ENCODE measurements at places on chromosomes 7 and 10.
A peak's percentile ranks its signal among the peaks of the same experiment; 100 is the strongest.

DNA sequence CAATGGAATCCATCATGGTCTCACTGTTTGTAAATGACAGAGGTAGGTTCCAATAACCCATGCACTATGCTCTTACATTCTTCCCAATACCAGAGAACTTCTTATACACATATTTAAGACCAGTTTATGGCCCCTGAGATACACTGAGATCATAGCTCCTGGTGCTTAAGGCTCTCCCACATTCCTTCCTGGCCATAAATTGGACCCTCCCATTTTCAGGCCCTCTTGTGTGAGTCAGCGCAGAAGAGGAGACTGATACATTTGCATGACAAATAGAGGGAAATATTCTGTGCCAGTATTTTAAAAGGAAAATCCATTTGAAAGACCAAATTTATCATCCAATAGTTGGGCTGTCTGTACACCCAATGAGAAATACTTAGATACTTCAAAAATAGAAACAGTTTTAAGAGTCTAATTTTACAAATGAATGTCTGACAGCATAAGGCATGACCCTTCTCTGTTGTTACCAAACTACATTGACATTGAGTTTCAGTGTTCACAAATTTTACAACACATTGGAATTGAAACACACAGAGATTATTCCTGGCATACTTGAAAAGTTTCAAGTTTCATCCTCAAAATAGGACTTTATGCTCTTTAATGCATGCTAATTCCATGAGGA, 35.3 kb downstream of the SLC16A9 start:
- DNase-seq, result no peak

DNA sequence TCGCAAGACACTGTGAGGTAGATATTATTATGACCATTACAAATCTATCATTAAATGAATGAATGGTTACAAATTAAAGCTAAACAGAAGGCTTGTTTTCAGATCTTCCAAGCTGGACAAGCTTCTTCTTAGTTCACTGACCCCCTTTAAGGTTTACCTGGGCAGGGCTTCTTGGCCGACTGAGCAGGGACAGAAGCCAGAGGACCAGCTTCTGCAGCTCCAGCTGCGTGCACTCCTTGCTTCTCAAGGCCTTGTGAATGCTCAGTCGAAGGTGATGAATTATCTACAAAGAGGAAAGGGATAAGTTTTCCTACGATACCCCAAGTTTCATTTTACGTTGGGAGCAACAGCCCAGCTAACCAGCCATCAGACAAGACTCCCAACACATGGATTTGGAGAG, 9.3 kb downstream of the ZC3HAV1L start:
- DNase-seq, result peak; percentile 3

- no peak for DNase-seq
Measured at GRCh38 chr7:15087771-15088170, 185.2 kb upstream of the DGKB start.

- DNase-seq, result no peak
Measured at GRCh38 chr7:70634610-70635068, 497.3 kb upstream of the GALNT17 start.

- DNase-seq, result no peak
Measured at GRCh38 chr7:71630516-71630915, 498.6 kb downstream of the GALNT17 start.

- peak; percentile 87 for DNase-seq
Measured at GRCh38 chr7:157337316-157338149, 729 bp downstream of the DNAJB6 start.

DNA sequence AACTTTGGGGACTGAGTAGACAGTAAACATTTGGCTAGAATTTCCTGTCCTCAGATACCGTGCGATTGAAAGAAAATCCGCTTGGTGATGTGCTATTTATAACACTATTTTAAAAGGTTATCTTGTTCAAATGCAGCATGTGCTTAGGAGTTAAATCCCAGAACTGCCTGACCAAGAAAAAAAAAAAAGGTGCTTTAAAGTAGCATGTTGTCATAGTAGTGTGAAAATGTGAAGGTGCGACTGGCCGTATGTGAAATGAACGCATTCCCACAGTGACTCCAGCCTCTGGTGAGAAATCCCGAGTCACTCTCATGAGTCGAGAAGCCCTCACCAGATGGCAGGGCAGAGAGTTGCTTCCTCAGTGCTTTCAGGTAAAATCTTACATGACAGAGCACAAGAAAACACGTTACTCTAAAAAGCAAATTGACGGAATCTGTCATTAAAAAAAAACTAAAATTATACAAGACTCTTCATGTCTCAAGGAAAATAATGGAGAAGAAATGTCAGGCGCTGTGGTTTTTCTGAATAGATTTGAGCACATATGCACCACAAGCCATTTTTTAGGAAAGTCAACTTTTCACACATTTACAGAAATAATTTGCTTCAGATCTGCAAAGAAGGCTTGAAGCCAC, 18.4 kb upstream of the KLF6 start:
- no peak for DNase-seq

GRCh38 chr10:70903262-70903921, 15.0 kb upstream of the PCBD1 start:
- peak; percentile 73 for DNase-seq

GRCh38 chr10:14328881-14329672, 1.6 kb downstream of the FRMD4A start:
- no peak for DNase-seq

GRCh38 chr10:34124522-34125035, 690.5 kb downstream of the PARD3 start:
- no peak for DNase-seq

GRCh38 chr10:132264966-132265889, 42.5 kb downstream of the STK32C start:
- DNase-seq, result no peak

DNA sequence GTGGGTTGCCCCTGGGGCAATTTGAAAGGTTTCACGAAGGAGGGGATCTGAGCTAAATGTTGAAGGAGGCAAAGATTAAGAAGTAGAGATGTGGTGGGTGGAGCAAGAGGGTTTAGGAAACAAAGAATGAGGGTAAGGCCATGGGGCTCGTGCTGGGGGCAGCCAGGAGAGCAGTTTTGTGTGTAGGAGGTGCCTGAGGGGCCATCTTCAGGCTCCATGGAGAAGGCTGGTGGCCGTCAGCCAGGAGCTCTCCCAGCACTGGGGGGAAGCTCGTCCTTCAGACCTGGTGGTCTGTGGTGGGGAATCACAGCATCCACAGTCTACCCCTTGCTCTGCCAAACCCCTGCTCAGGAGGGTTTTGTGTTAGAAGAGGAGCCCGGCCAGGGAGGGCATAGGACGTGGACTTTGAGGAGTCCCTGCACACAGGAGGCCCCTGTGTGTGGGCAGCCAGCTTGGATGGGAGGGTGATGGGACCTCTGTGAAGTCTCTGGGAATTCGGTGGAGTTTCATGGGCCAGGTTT, 11.8 kb upstream of the CXCL12 start:
- DNase-seq, result no peak

GRCh38 chr7:20030417-20030816, 186.8 kb downstream of the MACC1 start:
- DNase-seq, result no peak

DNA sequence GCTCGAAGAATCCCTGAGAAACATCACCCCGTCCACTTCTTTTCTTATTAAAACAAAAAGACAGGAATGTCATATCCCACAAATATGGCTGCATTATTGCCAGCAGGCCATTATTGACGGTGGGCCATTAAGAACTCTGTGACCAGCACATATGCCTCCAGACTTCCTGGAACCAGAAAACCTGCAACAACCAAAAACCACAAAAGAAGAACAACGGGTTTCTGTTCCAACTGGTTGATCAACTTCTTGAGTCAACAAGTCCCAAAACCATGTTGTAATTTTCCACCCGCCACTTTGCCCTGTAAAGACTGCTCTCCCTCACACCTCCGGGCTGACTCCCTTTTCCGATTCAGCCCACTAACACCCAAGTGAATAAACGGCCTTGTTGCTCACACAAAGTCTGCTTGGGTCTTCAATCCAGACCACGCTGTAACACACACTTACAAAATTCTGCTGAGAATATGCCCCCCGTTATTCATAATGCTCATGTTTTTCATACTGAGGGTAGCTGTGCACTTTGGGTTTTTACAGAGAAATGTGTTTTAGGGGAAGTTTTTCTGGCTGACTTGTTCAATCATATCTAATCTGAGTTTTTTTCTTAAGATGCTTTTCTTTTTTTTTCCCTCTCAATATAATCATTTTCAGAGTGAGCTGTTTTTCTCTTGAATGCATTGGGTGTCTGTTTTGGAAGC, 20.7 kb downstream of the ZNF107 start:
- peak; percentile 58 for DNase-seq

DNA sequence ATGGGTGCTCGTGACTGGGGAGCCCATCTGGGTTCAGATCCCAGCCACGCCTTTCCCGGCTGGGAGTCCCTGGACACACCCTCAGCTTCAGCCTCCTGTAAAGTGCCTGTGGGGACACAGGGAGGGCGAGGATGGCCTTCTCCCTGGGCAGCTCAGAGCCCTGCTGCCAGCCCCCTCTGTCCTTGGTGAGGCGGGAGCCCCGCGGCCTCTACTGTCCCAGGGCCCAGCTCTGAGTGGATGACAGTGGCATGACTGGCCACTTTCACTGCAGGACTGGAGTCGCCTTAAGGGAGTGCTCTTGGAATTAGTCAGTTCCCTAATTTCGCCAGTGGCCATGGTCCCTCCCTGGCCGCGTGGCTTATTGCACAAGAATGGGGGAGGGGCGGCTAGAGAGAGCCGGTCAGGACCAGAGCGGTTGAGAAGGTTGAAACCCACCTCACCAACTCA, 4.6 kb downstream of the BRI3 start:
- no peak for DNase-seq

DNA sequence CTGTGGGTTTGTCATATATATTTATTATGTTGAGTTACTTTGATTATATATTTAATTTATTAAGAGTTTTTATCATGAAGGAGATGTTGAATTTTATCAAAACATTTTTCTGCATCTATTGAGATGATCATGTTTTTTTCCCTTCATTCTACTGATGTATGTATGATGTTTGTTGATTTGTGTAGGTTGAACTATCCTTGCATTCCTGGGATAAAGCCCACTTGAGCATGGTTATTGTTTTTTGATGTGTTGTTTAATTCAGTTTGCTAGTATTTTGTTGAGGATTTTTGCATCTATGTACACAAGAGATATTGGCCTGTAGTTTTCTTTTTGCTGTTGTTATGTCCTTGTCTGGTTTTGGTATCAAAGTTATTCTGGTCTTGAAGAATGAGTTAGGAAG, 31.1 kb downstream of the SCART1 start:
- no peak for DNase-seq

DNA sequence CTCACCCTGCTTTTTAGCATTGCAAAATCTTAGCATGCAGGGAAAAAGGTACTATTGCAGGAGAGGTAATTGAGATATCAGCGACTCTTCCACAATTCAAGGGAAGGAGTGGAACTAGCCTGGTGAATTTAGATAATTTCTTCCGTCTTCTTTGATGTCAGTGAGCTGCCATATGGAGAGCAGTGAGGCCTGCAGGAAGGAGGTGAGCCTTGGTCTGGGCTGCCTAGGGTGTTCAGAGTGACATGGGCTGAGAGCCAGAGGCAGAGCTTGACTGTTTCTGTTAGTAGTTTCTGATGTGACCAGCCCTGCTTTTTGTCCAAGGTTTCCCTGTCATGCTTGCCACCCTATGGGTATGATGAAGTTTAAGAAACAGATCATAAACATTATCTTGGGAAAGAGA, 28.6 kb downstream of the KAT6B start:
- no peak for DNase-seq

GRCh38 chr10:68955355-68955831, 577 bp upstream of the DDX21 start:
- DNase-seq, result peak; percentile 64

GRCh38 chr7:115145512-115145911, 223.6 kb downstream of the MDFIC start:
- no peak for DNase-seq

GRCh38 chr7:87926581-87927461, 7.2 kb upstream of the ADAM22 start:
- DNase-seq, result no peak

DNA sequence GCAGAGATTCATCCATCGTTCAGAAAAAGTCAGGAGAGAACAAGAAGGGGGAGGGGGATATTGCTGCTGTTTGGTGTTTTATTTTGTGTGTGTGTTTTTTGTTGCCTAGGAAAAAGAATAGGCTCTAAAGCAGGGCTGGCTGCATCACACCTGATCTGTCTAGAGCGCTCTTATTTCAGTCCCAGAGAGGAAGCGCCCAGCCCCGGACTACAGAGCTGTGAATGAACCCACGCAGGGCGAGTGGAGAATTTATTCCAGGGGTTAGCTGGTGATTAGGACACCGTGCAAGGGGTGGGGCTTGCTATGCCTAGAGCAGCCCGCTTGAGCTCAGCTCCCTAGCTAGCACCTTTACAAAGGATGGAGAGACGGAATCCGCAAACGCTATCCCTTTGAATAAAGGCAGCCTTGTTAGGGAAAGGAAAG, 621 bp upstream of the FAM13C start:
- DNase-seq, result no peak

DNA sequence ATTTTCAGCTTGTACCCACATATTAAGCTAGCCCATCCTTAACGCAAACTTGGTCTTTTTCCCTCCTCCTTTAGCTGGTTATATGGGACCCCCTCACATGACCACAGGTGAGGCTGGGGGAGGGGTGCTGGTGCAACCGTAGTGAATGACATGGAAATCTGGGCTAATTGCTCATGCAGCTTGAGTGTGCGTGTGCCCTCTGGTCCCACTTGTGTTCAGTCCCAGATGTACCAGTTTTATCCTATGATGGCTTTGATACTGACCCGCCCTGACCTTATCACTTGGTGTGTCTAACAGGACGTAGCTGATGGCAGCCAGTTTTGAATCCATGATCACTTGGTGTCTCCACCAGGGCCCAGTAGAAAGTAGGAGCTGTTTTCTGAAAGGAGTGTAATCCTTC, 5.1 kb upstream of the ZC3HAV1 start:
- DNase-seq, result no peak

DNA sequence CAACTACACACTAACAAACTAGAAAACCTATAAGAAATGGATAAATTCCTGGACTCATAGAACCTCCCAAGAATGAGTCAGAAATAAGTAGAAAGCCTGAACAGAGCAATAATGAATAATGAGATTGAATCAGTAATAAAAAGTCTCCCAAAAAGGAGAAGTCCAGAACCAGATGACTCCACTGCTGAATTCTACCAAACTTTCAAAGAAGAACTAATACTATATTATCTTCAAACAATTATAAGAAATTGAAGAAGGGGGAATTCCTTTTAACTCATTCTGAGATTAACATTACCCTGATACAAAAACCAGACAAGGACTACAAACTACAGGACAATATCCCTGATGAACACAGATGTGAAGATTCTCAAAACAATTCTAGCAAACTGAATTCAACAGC, 47.8 kb upstream of the CDK6 start:
- DNase-seq, result no peak

- no peak for DNase-seq
Measured at GRCh38 chr10:63464402-63465292, 1.1 kb downstream of the JMJD1C start.

Measured in activated CD8-positive, alpha-beta memory T cell treated with anti-CD3 and anti-CD28 coated beads, Interleukin-2, amount 50 U/mL, for 48 hours (primary cell).